Naive thymus-derived CD4-positive, alpha-beta T cell (primary cell): ENCODE measurements at places on chromosomes 13 and 19.

GRCh38 chr13:111121506-111121905 lies 6.4 kb downstream of the ARHGEF7 start:
- no peak for DNase-seq

- no peak for DNase-seq
Measured at GRCh38 chr19:29741776-29742175, 26.7 kb upstream of the C19orf12 start.

DNA sequence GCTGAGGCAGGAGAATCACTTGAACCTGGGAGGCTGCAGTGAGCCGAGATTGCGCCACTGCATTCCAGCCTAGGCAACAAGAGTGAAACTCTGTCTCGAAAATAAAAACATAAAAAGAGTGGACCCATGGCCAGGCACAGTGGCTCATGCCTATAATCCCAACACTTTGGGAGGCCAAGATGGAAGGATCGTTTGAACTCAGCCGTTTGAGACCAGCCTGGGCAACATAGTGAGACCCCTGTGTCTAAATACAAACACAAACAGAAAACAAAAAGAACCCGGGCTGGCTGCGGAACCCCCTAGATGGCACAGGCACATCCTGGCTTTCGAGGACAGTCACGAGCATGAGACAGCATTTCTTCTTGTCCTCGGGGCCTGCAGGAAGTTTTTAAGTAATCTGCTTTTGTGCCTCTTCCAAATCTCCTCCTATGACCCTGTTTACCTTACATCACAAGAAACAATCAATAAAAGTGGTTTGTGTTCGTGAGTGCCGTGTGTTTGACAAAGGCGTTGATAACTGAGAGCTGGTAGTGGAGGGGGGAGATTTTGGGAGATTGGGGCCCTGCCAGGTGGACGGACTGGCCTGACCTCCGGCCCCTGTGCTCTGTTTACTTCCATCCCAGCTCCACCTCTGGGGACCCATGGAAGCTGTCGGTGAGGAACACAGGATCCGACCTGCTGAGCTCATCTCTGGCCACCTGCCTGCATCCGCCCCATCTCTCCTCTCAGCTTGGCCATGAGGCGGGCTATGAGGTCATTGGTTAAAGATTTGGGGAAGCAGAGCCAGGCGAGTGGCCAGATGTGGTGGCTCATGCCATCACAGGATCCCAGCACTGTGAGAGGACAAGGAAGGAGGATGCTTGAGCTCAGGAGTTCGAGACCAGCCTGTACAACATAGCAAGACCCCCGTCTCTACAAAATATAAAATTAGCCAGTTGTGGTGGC lies 5.9 kb upstream of the GDF15 start:
- DNase-seq: no peak

DNA sequence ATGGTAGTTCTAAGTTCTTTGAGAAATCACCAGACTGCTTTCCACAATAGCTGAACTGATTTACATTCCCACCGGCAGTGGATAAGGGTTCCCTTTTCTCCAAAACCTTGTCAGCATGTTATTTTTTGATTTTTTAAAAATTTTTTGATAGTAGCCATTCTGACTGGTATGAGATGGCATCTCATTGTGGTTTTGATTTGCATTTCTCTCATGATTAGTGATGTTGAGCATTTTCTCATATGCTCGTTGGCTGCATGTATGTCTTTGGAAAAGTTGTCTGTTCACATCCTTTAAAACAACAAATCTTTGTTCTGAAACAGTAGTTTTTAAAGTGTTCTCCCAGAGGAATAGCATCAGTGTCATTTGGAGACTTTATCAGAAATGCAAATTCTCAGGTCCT lies 77.5 kb upstream of the POMP start:
- no peak for DNase-seq
